ENCODE measurements at places on chromosomes 3 and 15.

GRCh38 chr15:69090197-69090948 lies 70.1 kb upstream of the GLCE start:
- no peak for DNase-seq

- no peak for DNase-seq
These were observed 134.4 kb downstream of the TMCO5A start for GRCh38 chr15:38068626-38069391.

DNA sequence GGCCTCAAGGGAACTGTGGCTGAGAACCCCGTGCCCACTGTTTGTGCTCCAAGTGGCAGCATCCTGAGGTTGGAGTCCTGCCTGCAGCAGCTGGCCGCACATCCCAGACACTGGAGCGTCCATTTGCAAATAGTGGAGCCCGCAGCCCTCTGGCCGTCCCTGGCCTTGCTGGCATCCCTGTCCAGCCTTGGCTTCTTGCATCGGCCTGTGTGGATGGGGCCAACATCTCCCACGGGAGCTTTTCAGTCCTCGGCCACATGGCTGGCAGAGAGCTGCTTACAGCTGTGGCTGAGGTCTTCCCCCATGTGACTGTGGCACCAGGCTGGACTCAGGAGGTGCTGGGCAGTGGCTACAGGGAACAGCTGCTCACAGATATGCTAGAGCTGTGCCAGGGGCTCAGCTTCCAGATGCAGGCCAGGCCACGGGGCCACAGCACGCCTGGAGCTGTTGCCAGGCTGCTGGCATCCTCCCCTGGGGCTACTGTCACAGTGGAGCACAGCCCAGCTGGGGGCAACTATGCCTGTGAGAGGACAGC lies 71.2 kb downstream of the FAM43A start:
- DNase-seq: no peak

GRCh38 chr15:28114721-28115622 lies 15.9 kb upstream of the OCA2 start:
- DNase-seq: no peak

GRCh38 chr3:83122774-83123350 lies 1361.4 kb upstream of the GBE1 start:
- no peak for DNase-seq
